ENCODE measurements at places on chromosomes 11 and 22. TPM values are rescaled to one million over a fixed set of nuclear protein-coding genes. Genes with fewer than 3 reads are reported as not detected.

Gene PSMA1
- total RNA-seq: 232 TPM

Gene SEPTIN5
- not detected for total RNA-seq

Gene SYCE3
- 0.71 TPM for total RNA-seq

Gene MRGPRE
- not detected for total RNA-seq

Gene TRPM5
- not detected for total RNA-seq

Gene MS4A2
- not detected for total RNA-seq

Gene TRIM44
- total RNA-seq: 20.8 TPM

Gene APOBEC3H
- total RNA-seq: 128 TPM

Gene PKP3
- not detected for total RNA-seq

Gene PLAAT5
- not detected for total RNA-seq

Gene SYT8
- not detected for total RNA-seq

Gene MYOD1
- not detected for total RNA-seq

Gene HEPN1
- total RNA-seq: not detected

Gene CREB3L1
- total RNA-seq: not detected

Gene STK33
- 0.71 TPM for total RNA-seq

Gene VSIG10L2
- not detected for total RNA-seq

Gene OR4D5
- not detected for total RNA-seq

Gene RIMBP3B
- total RNA-seq: 0.55 TPM

Gene CHEK2
- 38.7 TPM for total RNA-seq

Gene AQP11
- total RNA-seq: 0.78 TPM

Gene LINC01488
- not detected for total RNA-seq

Gene IL18
- not detected for total RNA-seq

Gene CARNS1
- total RNA-seq: 0.76 TPM

Gene MYO7A
- 0.35 TPM for total RNA-seq

Gene JAML
- total RNA-seq: 102 TPM

Gene FAM83F
- total RNA-seq: not detected

Gene TNNT3
- total RNA-seq: 9.7 TPM

Gene ANKRD13D
- 157 TPM for total RNA-seq

Gene TMEM86A
- total RNA-seq: 1.8 TPM

Gene MS4A6E
- total RNA-seq: not detected

Gene CASP4
- total RNA-seq: 138 TPM

Gene MAPK8IP1
- 0.48 TPM for total RNA-seq

Gene BATF2
- total RNA-seq: 0.30 TPM

Gene OR5P2
- total RNA-seq: not detected

Gene F2
- total RNA-seq: not detected

Gene TMEM123
- total RNA-seq: 343 TPM

Gene GAL3ST3
- not detected for total RNA-seq

Gene TSSK2
- not detected for total RNA-seq

Gene APOC3
- not detected for total RNA-seq
